ENCODE measurements at places on chromosomes 7 and 10. TPM values are rescaled to one million over a fixed set of nuclear protein-coding genes. Genes with fewer than 3 reads are reported as not detected.

IFIT2 gene
- polyA plus RNA-seq, result 11.4 TPM

TAC1 gene
- not detected for polyA plus RNA-seq

- peak; percentile 92 for DNase-seq
Observed at GRCh38 chr10:77163670-77164348, 473.8 kb downstream of the KCNMA1 start.

DNA sequence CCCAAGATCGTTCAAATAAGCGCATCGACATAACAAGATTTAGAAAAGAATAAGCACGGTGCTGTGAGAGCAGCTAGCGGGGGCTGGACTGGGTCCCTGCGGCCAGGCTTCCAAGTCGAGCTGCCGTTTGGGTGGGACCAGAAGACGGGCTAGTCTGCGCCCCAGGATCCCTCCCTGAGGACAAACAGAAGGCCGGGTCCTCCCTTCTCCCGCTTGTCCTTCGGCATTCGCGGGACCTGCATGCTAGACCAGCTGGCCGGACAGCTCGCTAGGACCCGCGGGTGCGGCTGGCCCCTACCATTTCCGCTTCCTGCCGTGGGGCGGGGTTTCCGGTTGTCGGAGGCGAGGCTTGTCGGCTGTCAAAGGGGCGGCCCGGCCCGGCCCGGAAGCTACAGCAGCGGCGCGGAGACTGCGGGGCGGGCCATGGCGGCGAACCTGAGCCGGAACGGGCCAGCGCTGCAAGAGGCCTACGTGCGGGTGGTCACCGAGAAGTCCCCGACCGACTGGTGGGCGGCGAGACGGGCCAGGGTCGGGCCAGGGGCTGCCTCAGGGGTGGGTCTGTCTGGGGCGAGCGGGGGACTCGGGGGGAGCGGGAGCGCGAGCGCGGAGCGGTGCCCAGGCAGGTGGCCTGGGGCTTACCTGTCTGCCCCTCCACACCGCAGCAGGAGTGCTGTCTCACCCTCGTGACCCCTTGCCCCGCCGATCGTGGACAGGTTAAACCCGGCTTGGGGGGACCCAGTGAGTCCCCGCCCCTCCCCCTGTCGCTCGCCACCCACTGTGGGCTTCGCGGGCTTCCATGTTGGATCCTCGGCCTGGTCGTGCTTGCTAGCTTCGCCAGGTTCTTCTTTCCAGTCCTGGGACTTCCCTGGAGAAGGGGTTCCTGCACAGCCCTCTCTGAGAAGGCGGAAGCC is at the start of gene DBNL:
DBNL (plus strand) TSS at position 388 of the 911 bp plus-strand sequence; CDS start at position 424, 36 bp downstream.
- peak; percentile 44 for DNase-seq

DNA sequence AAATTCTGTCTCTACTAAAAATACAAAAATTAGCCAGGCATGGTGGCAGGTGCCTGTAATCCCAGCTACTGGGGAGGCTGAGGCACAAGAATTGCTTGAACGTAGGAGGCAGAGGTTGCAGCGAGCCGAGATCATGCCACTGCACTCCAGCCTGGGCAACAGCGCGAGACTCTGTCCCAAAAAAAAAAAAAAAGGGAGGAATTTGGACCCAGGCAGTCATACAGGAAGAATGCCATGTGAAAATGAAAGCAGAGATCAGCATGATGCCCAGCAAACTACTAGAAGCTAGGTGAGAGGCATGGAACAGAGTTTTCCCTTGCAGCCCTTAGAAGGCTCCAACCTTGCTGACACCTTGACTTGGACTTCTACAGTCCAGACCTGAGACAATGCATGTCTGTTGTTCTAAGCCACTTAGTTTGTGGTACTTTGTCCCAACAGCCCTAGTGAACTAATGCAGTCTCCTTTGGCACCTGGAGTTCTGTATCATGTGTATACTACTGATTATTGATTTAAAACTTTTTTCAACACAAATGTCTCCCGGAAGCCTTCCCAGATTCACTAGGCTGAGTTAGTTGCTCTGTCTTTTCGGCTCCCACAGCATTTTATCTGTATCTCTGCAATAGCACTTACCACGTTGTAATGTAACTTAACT is 10.2 kb upstream of the BAG3 start:
- DNase-seq, result no peak

DNA sequence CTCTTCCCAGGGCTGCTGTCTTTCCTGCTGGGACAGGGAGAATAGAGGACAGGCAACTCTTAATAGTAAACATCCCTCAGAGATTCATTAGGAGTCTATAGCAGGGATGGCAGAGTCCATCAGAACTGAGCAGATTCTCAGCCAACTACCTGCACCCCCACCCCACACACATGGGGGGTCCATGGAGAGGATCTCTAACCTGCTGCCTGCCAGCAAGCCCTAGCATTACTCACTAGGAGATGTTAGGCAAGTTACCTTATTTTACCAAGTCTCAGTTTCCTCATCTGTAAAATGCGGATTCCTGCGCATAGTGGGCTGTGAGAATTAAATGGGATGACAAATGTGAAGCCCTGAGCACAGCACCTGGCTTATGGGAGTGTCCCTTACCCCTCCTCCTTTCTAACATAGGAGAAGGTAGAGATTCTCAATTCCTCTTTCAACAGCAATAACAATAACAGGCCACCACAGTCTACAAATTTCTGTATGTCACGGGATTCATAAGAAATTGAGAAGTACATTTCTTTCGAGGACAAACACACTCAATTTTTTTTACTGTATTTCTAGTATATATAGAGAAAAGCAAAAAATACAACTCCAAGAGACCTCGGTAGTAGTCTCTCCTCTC is 23.8 kb upstream of the WDR11 start:
- DNase-seq, result no peak

- no peak for DNase-seq
Observed at GRCh38 chr10:73647875-73648651, 6.8 kb upstream of the MYOZ1 start.

GRCh38 chr7:147510923-147511322 is 1079.6 kb upstream of the C7orf33 start:
- DNase-seq, result no peak

- no peak for DNase-seq
Observed at GRCh38 chr10:5092848-5093790, 1.1 kb upstream of the AKR1C3 start.

DNA sequence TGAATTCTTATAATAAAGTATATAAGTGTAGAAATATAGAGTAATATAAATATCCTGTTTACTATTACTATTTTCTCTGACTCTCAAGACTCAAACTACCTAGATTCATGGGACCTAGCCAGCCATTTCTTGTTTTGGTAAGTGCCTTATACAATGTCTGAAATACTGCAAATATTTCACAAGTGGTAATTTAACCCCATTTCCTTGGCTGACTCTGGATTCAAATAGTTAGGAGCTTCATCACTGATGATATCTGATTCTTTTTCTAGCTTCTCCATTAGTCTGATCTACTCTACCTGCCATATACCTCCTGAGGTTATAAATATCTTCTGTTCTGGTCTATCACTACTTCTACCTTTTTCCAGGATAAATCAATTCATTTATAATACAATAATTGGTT is 6.4 kb upstream of the RALA start:
- no peak for DNase-seq

GRCh38 chr10:24215603-24216002 is 6.7 kb downstream of the KIAA1217 start:
- no peak for DNase-seq
